Heart left ventricle (tissue), 16 donors: ENCODE measurements at places on chromosomes 5 and 9. TPM values are rescaled to one million over a fixed set of nuclear protein-coding genes. Genes with fewer than 3 reads are reported as not detected.

Gene BDP1
- total RNA-seq: 14.9 TPM

GRCh38 chr5:149456597-149457392 lies 77.7 kb upstream of the IL17B start:
- DNase-seq: no peak

DNA sequence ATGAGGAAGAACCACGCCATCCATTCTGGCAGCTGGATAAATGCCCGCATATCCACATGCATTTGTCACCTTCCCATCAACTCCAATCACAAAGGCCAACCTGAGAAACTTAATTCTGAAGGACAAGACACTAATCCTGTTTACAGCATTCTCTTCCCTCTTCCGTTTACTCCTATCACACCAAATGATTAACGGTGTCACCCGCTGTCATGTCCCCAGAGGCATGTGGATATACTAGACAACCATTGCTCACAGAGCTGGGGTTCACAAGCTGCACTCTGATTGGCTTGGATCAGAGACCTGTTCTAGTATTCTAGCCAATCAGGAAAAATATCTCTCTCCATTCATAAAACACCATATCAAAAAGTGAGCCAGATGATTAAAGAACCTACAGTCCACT lies 3.6 kb downstream of the MACROH2A1 start:
- DNase-seq: no peak

Gene PCDHB4
- 1.4 TPM for total RNA-seq

DNA sequence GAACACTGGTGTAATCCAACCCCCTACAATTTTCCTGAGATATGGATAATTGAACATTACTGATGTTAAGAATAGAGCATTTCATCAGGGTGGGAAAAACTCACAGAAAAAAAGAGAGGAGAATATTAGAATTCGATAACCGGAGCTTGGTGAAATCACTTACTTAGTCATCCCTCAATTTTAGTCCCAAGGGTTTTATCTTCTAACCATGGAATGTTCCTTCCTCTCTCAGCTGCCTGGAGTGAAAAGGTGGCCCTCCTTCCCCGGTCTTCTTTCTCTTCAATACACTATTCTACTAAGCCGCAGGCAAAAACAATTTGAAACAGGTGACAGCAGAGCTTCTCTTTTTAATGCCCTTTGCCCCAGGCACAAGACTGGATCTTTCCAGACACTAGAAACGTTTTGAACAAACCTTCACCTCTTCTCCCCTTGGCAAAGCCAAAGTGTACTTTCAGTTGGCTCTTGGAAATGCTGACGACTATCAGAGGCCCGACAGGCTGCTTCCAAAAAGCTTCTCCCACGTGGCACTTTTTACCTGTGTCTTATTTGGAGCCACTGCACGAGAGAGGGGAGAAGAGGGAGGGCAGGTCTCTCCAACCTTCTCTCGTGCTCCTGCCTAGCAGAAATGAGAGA lies 543.9 kb downstream of the TLE1 start:
- no peak for DNase-seq

DNA sequence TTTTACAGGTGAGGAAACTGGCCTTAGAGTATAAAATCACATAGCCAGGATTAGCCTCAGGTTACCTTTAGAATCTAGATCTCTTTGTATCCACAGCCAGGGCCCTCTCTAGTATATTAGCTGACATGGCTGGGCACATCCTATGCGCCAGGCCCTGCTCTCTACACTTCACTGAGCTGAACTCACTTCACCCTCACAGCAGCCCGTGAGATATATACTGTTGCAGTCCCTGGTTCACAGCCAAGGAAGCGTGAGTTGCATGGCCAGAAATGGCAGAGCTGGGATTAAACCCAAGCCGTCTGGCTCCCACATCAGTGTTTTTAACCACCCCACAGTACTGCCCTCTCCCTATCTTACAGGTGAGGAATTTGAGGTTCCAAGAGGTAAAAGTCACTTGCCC lies 58.4 kb downstream of the DAB2IP start:
- DNase-seq: no peak

Gene GFI1B
- total RNA-seq: not detected

DNA sequence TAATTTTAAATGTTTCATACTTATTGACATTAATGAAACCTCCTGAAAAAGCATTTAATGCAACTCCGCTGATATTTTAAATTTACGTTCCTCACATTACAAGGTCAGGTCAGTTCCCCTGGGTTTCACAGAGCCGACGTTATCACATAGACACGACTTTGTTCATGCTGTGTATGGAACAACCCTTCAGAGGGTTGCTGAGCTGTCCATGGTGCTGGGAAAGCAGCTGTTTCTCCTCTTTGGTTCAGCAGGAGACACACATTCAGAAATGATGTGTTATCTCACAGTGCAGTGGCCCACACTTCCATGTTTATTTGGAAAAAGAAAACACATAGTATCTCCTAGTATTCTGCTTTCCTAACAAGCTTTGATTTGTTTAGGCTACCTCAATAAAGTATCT lies 53.5 kb downstream of the PPP2R2B start:
- DNase-seq: no peak

Gene MPDZ
- total RNA-seq: 83.0 TPM

- DNase-seq: no peak
Observed at GRCh38 chr5:172906436-172906835, 52.8 kb upstream of the RPL26L1 start.

- DNase-seq: no peak
Observed at GRCh38 chr5:171755354-171755821, 30.2 kb upstream of the SMIM23 start.

DNA sequence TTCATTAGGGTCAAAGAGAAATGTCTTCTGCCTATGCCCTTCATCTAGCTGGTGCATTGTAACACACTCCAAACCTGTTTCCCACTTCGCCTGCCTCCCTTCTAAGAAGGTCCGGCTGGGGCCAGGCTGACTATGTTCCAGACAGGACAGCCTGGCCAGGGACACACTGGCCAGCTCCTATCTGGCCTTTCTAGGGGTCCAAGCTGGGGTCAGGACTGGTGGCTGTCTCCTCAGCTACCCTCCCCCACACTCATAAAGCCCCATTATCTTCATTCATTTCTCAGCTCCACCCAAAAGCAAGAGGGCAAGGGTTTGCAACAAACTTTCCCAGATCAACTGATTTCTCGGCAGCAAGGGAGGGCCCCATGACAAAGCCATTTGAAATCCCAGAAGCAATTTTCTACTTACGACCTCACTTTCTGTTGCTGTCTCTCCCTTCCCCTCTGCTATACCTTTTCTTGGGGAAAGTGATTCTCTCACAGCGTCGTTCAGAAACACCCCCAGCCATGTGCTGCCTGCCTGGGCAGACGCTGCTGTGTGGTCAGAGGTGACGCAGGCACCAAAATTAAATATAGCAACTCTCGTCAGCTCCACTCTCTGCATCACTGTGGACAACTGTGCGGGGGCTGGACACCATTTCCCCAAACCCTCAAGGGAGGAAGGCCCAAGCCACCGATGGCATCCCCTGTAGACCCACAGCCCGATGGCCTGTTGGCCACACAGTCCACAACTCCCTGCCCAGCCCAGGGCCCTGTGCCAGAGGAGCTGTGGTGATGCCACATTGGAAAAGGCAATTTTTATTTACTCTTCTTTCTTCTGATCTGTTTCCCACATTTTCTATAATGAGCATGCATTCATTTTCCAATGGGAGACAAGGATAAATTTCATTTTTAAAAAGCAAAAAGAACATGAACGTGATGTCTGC lies 6.1 kb downstream of the IL13 start:
- DNase-seq: no peak
